ENCODE measurements at places on chromosomes 1 and 21.
A peak's percentile ranks its signal among the peaks of the same experiment; 100 is the strongest.

DNA sequence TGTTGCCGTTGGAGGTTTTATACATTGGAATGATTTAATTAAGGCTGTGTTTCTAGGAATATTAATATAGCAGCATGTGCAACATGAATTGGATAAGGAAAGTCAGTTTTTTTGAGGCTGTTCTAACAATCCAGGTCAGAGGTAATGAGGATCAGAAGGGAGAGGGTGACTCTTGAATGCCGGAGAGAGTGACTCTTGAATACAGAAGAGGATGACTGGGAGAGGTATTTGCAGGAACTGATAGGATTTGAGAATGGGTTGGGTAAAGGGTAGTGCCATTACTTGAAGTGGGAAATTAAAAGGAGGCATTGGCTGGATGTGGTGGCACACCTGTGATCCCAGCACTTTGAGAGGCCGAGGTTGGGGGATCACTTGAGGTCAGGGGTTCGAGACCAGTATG, 55.6 kb upstream of the MACF1 start:
- DNase-seq, result no peak

GRCh38 chr1:59359325-59359724, 62.4 kb downstream of the FGGY start:
- no peak for DNase-seq

DNA sequence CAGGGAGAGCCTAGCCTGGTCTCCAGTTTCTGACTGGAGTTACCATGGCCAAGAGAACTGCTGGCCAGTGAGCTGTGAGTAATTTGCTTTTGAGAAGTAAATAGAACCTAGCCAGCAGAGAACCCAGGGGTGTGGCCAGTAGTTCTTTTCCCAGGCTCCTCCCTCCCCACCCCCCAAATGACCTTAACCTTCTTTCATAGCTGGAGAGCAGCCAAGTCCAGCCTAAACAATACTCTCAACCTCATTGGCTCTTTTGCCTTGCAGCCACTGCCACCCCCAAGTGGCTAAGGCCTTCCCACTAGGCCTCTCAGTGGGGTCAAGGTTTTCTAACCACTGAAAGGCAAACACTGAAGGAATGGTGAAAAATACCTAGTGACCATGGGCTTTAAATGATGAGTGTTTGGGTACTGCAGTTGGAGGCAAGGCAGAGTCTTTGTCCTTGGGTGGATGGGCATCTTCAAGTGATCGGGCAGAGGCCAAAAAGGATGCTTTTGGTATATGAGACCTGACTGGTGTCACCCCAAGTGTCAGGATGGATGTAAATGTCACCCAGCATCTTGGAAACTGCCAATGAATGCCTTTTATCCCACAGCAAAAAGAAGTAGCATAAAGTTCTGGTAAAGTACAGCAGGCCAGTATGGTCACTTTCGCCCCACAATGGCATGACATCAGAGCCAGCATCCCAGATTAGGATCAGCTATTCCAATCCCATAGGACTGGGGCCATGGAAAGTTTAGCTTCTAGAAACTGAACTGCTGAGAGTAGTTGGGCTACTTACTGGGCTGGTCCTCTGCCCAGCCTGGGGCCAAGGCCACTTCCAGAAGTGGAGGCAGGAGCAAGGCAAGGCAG, 3.5 kb upstream of the PIGV start:
- DNase-seq, result no peak

DNA sequence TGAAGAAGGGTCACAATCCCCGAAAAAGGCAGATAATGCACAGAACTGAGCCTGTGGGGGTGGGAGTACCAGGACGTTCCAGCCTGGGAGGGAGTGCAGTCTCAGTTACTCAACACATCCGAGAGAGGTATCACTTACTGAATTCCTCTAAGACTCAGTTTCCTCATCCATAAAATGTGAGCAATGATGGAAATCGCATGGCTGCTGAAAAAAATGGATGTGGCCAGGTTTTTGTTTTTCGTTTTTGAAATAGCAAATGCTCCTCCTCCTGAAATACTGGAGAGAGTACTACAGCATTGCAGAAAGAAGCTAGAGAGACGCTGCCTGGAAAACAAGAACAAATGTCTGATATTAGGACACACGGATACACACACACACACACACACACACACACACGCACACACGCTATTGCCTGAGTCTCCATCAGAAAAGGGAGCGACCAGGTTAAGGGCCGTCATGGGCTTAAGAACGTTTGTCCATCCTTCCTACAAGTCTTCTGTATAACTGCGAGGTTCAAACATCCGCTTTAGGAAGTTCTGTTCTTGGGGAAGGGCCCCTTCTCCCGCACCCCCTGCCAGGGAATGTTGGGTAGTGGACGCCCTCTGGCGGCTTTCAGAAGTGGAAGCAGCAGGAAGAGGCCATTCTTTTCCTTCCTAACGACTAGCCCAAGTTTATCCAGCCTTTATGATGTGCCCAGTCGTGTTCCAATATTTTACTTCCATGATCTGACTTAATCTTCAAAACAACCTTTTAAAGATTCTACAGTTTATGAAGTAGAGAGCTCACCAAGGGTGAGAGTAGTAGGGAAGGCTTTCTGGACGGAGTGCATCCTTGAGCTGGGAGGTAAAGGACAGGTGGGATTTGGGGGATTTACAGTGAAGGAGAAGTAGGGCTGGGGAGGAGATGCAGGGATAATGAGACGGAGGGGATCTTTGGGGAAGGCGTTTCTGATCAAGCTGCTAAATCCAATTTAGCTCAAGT, 699 bp upstream of the NES start:
- no peak for DNase-seq

DNA sequence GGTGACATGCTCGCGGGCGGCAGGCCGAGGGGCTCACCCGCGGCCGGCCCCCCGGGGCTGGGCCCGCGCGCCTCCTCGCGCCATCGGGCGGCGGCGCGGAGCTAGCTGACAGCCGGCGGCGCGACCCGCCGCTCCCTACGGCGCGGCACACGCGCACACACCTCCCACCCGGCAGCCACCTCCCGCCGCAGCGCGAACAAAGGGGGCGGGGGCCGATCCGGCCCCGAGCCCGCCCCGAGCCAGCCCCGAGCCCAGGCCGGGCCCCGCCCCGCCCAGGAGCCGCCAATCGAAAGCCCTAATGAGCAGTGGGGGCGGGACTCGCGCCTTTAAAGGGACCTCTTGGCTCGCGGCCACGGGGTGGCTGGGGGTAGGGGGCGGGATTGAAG, at the start of gene KIF21B:
Gene KIF21B, minus strand, starts transcription at position 198 of the 386 bp plus-strand sequence. CDS start 331 bp downstream, outside the sequence.
- peak; percentile 88 for DNase-seq

GRCh38 chr1:230464671-230465070, 38.5 kb upstream of the PGBD5 start:
- DNase-seq, result no peak

DNA sequence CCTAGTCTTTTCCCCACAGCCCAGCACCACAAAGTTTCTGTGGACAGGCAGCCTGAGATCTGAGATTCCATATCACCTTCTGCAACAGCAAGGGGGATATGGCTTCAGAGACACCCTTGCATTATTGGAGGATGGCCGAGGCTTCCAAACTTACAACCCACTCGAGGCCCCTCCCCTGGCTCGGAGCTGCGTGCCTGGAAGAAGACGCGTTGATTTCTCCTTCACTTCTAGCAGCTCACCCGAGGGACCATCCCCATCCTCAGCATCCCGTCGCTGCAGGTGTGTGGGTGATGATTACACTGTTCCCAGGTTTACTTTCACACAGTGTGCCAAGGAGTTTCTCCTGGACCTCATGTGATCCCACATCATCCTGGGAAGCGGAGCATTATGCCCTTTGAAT, 277.9 kb downstream of the MATN1 start:
- DNase-seq, result no peak

DNA sequence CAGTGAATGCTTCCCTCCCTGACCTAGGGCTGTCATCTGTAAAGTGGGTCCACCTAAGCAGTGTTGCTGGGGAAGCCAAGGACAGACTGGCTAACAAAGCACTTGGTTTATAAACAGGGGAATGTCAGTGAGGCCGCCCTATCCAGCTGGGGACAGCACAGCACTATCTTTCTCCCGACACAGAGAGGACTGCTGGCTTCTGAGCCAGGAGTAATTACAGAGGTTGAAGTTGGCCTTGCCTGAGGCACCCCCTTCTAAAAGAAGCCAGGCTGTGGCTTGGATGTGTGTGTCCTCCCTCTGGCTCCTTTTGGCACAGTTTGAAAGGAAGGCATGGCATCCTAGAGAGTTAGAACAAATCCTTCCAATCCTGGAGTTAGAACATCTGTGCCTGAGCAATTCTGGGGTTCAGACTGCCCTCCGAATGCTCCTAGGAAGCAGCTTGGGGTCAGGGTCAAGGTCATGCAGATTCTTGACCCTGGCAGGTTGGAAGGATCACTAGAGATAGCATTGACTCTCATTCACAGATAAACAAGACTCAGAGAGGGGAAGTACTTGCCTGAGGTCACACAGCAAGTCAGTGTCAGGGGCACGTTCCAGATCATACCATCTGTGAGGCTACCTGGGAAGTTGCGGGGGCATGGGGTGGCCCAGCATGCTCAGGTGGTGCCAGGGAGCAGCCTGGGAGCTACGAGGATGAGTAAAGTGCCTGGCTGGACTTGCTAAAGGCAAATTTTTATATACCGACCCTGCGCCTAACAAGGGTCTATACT, 1.3 kb upstream of the LDLRAP1 start:
- no peak for DNase-seq

DNA sequence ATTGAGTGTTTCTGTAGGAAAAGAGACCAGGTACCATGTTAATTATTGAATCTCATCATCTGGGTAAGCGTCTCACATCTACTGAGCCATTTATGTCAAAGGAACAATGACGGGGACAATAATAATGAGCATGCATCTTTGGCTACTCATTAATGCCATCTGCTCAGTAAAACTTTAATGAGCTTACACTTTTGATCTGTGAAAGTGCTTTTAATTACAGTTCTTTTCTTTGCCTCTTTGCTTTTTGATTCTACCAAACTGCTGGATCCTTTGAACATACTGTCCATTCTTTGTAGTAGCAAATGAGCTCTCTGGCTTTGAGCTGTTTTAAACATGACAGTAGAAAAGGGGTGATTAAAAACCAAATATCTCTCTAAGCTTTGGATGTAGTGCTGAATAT, 181.2 kb upstream of the IVNS1ABP start:
- DNase-seq, result no peak

GRCh38 chr1:198681831-198682759, 43.3 kb downstream of the PTPRC start:
- DNase-seq, result peak; percentile 58

DNA sequence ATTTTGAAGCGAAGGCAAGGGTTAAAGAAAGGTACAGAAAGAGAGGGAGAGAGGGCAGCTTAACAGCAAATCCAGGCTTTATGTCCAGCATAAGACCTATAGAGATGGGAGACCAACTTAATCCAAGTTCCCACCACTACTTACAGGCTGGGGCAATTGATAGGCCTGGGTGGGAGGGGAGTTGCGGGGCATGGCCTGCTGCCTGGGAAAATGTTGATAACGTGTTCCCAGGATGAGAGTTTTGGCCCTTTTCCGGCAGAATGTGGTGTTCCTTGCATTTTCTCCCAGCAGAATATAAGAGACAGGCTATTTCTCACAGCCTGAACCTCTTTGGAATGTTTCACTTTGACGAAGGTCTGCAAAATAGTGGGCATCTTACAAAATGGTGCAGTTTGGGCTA, 34.9 kb upstream of the PLA2G5 start:
- no peak for DNase-seq

DNA sequence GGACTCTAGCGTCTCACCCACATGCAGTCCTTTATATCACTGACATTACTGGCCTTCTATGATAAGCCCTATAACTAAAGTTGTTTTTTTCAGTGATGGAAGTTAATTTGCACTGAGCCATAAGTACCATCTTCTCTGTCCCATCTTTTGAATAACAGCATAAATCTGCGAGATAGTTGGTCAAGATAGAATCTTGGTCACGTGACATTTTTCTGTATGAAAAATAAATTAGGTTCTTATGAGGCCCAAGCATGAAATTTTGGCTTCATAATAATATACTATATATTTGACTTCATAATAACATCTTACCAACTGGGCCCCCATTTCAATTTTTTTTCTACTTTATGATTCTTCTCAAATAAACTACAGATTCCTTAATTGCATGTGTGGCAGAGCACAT, 285.5 kb downstream of the KCNH1 start:
- DNase-seq, result no peak

DNA sequence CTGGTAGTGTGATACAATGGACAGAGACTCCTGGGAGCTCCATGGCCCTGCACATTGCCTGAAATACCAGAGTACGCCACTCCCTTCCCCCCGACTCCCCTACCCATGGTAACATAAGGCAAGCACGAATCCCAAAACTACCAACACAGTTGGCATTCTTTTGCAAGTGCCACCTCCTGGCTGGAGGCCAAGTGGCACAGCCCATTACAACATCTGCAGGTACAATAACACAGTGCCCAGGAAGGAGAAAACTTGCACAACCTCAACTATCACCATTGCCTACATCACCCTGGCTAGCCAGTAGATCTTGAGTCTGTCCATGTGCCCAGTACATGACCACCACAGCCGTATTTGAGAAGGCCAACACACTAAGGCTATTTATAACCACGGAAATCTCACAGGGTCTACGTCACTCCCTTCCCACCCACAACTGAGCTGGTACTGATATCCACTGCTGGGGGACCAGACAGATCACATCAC, 11.7 kb downstream of the ADAMTS1 start:
- no peak for DNase-seq

DNA sequence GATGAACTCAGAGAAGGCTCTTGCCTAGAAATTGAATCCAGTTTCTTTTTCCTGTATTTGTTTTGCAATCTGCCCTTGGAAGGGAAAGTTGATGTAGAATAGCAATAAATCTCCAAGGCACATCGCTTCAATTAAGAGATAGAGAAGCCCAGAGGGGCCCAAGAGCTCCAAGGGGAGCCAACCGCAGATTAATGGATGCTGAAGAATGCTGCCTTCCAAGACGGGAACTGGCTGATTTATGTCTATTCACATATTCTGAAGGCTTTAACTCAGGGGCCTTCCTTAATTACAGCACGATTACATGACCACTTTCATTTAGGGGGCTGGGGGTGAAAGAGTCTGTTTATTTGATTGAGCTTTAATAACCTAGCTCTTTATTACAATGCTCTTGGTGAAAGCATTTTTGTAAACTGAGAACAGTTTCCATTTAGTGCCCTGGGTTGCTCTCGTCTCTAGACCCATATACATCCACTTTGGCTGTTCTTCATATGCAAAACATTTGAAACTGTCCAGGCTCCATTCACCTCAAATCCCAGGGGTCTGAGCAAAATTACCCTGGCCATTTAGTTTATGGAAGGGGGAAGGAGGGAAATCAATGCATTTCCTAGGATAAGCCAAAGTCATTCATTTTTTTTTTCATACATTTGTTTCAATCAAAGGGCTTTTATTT, 87.4 kb upstream of the CLDN14 start:
- no peak for DNase-seq

DNA sequence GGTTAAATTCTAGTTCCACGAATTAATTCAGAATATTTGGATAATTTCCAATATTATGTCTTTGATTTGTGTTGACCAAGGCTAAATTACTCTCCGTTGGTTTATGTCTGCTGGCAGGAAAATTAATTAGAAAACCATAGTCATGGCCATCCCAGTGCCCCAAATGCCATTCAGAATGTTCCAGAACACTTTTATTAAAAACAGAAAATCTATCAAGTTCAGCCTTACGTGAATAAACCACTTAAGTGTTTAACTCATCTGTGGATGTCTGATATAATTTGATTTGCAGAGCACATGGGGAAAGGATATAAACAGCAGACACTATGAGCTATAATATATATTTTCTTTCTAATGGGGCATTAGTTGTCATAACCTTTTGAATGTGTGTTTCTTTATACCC, 480.7 kb downstream of the MRPL39 start:
- no peak for DNase-seq

GRCh38 chr21:19683492-19683891, 1279.9 kb upstream of the TMPRSS15 start:
- no peak for DNase-seq

Data from activated T-cell treated with anti-CD3 and anti-CD28 coated beads for 1 hour (primary cell).